ENCODE measurements at places on chromosomes 11 and 22.

GRCh38 chr11:102794382-102794781 is 3.6 kb downstream of the MMP1 start:
- peak; percentile 24 for DNase-seq

- DNase-seq, result no peak
Measured at GRCh38 chr11:119795690-119796089, 66.7 kb upstream of the NECTIN1 start.

GRCh38 chr22:36333644-36334043 is 54.1 kb downstream of the MYH9 start:
- no peak for DNase-seq

GRCh38 chr11:28231475-28231874 is 123.3 kb downstream of the METTL15 start:
- DNase-seq, result no peak

- DNase-seq, result no peak
Measured at GRCh38 chr11:59283311-59283710, 70.6 kb upstream of the MPEG1 start.

GRCh38 chr11:63829823-63830489 is 9.0 kb upstream of the MARK2 start:
- DNase-seq, result no peak

DNA sequence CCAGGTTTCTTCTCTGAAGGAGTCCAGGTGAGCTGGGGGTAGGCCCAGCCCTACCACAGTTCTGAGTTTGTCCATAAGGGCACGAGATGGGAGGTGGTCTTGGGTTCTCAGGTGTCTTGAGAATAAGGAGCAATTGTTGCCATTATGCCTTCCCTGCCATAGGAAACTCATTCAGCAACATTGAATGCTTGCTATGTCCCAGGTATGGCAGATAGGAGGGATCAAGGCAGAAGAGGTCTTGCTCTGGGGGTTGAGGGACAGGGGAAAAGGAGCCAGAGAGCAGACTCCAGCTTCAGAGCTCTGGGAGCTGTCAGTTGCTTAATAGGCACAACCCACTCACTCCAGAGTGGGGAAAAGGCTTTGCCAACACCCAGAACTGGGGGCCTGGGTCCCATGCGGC is 4.3 kb downstream of the SELENOM start:
- no peak for DNase-seq

- DNase-seq, result no peak
Measured at GRCh38 chr11:441043-441417, 781 bp downstream of the ANO9 start.

DNA sequence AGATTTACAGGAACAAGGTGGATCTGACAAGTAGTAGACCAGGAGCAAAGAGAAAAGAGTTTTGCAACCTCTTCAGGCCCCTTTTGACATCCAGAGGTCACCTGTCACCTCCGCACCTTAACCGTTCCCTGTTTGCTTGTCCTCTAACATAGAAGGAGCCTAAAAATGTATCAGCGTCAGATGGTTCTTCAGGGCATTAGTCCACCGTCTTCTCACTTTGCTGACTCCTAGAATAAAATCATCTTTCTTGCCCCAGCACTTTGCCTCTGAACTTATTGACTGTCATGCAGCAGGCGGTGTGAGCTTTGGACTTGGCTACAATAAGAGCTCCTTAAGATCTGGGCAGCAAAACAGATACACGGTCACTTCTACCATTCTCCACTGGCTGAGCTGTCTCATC is 339.7 kb upstream of the B3GAT1 start:
- DNase-seq, result no peak

GRCh38 chr22:22599248-22599647 is 40.2 kb upstream of the PRAME start:
- DNase-seq, result no peak

DNA sequence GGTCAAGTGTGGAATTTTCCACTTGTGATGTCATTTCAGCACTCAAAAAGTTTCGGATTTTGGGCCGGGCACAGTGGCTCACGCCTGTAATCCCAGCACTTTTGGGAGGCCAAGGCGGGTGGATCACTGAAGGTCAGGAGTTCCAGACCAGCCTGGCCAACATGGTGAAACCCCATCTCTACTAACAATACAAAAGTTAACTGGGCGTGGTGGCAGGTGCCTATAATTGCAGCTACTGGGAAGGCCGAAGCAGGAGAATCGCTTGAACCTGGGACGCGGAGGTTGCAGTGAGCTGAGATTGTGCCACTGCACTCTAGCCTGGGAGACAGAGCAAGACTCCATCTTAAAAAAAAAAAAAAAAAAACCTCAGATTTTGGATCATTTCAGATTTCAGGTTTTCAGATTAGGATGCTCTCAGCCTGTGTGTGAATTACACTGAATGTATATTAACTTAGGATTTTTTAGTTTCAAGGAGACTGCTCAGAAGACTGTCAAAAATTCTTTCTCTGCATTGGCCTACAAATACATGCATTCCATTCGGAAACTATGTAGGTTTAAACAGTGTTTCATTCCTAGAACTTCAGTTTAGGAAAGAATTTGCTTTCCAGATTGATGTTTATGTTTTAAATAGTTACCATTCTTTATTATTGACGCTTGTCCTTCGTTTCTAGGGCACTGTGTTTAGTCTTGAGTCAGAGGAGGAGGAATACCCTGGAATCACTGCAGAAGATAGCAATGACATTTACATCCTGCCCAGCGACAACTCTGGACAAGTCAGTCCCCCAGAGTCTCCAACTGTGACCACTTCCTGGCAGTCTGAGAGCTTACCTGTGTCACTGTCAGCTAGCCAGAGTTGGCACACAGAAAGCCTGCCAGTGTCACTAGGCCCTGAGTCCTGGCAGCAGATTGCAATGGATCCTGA is 48.0 kb downstream of the BID start:
- DNase-seq, result no peak

GRCh38 chr22:37270928-37271650 is 11.2 kb upstream of the CYTH4 start:
- no peak for DNase-seq

DNA sequence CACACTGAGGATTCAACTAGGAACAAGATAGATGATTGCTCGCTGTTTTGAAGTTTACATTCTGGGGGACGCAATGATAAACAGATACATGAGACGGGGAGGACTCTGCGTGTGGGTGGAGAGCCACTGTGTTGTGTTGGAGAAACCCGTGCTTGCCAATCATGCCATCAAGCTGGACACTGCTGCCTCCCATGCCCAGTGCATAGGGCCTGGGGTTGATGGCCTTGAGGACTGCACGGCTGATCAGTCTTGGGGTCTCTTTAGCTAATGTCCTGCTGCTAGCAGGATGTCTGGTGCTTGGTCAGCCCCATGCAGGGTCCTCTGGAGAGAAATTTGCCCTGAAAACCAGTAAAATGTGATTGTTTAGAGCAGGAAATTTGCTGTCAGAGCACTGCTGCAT is 221.2 kb upstream of the B3GAT1 start:
- DNase-seq, result no peak

DNA sequence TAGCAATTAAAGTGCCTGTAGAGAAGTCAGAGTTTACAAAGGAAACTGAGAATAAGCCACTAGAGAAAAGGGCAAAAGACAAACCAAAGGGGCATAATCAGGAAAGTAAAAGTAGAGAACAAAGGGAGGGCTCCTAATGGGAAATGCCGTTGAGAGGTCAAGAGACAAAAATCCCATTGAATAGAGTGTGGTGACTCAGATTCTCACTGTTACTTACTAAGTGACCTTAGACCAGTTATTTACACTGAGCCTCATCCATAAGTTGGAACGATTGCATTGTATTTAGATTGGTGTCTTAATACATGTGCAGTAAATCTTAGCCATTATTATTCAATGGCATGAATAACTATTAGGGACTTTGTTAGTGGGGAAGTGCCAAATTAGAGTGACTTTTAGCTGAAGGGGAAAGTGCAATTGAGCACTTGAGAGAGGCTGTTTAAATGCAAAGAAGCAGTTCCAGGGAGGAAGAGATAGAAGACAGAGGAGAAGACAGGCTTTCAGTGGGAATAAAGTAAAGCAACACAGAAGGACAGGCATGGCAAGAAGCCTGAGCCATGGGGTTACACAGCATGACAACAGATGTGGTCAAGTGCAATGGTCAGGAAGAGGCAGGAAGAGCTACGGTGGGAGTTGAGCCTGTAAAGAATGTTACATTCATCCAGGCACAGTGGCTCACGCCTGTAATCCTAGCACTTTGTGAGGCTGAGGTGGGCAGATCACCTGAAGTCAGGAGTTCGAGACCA is 82.6 kb downstream of the UBASH3B start:
- DNase-seq, result no peak

DNA sequence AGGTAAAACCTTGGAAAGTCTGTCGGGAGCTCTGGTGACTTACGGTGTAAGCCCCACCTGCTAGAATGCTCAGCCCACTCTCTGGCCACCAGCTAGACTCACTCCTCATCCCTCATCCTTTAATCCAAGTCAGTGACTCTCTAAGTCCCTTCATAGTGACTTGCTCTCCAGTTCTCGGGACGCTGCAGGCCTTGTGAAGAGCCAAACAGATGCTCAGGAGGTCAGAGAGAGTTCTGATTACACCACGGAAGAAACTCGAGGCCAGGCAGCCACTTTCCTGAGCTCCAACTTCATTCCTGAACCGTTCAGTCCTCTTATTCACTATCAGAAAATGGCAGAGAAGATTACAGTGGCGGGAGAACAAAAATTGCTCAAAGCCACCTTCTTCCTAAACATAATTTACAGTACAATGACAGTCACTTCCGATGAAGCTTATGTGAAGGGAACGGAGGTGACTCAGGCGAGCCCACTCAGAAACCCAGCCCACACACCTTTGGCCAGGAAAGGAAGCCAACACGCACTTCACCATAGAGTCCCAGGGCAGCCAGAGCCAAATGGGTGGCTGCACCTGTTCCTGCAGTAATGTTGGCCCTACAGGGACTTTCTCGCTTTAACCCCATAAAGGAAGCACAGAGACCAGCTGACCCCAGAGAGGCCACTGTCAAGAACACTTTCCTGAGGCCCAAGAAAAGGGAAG is 100.4 kb downstream of the GALNT18 start:
- DNase-seq, result peak; percentile 33

GRCh38 chr11:118290923-118291322 is 13.6 kb upstream of the CD3E start:
- peak; percentile 56 for DNase-seq

DNA sequence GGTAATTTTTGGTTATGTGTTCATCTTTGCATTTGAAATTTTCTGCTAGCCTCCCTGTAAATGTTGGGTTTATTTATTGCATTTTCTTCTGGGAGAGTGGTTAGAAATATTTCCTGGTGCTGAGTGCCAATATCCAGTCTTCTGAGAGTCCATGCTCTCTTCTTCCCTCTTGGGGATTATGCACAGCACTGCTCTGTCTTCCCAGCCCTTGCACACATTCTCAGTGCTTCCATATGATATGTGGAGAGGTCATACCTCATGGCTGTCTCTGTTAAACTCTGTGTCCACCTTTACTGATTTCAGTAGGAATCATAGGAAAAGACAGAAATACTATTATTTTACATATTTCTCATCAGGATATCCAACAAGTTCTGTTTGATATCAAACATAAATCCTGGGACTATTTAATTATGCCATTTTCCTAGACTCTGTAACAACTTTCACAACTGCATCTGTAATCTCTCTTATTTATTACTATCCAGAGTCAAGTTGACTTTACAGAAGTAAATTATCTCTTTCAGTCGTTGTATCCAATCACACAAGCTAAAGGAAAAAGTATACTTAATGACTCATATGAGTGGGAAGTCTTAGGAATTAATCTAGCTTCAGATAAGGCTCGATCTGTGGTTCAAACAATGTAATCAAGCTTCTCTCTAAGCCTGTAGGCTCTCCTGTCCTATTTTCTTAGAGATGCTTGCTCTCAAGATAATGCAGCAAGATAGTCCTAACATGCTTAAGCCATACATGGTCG is 2.7 kb upstream of the NXPE1 start:
- no peak for DNase-seq

GRCh38 chr22:30277547-30278344 is 11.1 kb upstream of the OSM start:
- DNase-seq, result no peak

DNA sequence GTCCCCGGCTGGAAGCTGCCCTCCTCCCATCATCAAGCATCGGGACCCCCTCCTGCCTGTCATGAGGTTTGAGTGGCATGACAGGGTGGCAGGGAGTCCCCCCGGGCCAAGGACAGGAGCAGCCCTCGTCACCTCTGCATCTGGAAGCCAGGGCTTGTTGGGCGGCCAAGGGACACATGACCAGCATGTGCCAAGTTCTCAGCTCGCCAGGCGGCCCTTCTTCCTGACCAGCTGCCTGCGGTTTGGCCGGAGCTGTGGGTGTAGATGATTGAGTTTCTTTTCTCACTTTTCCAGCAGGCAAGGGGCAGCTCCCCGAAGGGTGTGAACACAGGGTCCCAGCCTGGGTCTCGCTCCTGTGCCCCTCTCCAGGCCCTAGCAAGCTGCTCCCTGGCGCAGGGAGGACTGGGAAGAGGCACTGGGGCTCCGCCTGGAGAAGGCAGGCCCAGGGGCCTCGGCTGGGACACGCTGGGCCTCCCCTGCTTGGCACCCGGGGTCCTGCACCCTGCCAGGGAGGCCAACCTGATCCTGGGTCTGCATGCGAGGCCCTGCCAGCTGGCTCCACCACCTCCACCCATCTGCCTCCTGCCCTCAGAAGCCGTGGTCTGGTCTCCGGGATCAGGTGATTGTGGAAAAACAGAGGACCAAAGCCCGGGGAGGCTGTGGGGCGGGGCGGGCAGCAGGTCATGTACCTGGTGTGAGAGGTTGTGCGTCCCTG is 13.4 kb downstream of the ARHGAP8 start:
- DNase-seq, result no peak

- DNase-seq, result no peak
Measured at GRCh38 chr11:102116453-102117205, 6.4 kb downstream of the YAP1 start.

GRCh38 chr11:102117472-102118113 is 7.3 kb downstream of the YAP1 start:
- no peak for DNase-seq

DNA sequence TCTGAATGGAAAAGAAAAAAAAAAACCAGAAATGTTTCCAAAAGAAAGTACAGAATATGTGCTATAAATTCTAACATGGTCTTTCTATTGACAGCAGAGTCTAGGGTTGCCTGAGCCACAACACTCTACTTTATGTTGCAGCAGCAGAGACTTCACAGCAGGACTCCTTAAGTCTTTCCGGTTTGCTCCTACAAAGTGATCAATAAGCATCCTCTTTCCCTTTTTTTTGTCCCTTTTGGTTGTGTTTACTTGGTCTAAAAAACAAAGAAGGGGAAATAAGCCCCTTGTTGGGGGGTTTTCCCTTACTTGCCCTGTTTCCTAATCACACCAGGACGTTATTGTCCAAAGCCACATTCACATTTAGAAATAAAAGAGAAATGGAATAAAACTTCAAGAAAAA is 163.1 kb upstream of the MPPED2 start:
- DNase-seq, result no peak

- peak; percentile 58 for DNase-seq
Measured at GRCh38 chr22:24554313-24555164, at the start of gene GUCD1. Gene GUCD1 (minus strand): TSS chr22:24555138. CDS start chr22:24554991, 147 bp downstream.

Data from activated T-cell treated with anti-CD3 and anti-CD28 coated beads, Interleukin-2, amount 50 U/mL, for 48 hours (primary cell).